A673 (cell line): ENCODE measurements at places on chromosomes 5 and 9.

DNA sequence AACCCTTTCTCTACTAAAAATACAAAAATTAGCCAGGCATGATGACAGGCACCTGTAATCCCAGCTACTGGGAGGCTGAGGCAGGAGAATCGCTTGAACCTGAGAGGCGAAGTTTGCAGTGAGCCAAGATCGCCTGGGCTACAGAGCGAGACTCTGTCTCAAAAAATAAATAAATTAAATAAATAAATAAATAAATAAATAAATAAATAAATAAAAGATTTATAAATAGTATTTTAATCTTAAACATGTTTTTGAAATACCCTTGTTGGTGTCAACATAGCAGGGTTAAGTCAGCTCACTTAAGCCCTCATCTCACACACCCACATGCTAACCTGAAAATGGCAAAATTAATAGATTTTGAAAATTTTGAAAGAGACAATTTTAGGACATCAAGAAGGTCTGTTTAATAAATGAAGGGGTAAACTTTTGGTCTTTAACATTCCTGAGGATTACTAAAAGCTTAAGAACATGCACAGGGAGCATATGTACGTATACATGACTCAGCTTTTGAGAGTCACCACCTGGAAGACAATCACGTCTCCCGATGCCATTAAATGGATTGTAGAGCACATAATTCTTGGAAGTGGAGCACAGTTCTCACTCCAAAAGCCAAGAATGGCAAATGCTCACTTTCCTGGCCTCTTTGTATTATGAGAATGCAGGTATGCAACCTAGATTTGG lies 202.5 kb downstream of the GDNF start:
- DNase-seq = no peak

GRCh38 chr5:139668064-139668880 lies 20.1 kb downstream of the CXXC5 start:
- DNase-seq = peak; percentile 82

- DNase-seq = peak; percentile 51
Measured at GRCh38 chr9:2559192-2560152, 62.1 kb upstream of the VLDLR start.

GRCh38 chr9:134698587-134699342 lies 57.2 kb downstream of the COL5A1 start:
- DNase-seq = peak; percentile 50

GRCh38 chr5:53547226-53547625 lies 13.2 kb upstream of the NDUFS4 start:
- no peak for DNase-seq

- DNase-seq = no peak
Measured at GRCh38 chr9:93645149-93645889, 68.9 kb downstream of the PHF2 start.

GRCh38 chr9:24936117-24936516 lies 390.4 kb upstream of the IZUMO3 start:
- DNase-seq = no peak

DNA sequence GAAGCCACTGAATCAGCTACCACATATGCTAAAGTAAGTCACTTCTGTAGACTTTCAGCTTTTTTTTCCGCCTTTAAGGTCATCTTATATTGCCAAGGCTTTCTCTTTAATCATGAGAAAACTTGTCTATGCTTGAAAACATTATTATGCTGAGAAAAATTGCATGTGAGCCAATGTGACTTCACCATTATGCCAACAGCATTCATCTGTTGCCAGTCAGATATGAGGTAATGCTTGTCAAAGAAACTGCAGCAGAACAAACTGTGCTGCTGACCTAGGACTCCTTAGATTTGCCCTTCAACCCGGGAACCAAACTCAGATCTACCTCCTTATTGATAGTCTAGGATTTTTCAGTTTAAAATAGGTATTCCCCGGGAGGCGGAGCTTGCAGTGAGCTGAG lies 34.3 kb downstream of the SLC44A1 start:
- no peak for DNase-seq

DNA sequence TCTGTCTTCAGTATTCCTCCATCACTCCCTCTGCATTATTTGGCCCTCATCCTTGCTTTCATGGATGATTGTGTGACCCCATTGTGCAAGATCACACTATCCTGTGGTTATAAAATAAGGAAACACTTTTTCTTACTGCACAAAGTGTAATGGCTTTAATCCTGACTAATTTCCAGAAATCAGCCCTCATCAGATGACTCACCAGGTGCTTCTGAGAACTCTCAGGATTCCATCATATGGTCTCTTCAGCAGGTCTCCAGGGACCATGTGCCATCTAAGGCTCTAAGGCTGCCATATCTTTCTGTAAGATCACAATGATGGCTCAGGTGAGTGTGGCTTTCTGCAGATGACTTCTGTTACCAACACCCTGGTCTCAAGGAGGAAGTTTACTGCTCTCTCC lies 27.3 kb upstream of the FER start:
- DNase-seq = no peak

GRCh38 chr5:81241001-81241400 lies 7.9 kb downstream of the CKMT2 start:
- DNase-seq = no peak

DNA sequence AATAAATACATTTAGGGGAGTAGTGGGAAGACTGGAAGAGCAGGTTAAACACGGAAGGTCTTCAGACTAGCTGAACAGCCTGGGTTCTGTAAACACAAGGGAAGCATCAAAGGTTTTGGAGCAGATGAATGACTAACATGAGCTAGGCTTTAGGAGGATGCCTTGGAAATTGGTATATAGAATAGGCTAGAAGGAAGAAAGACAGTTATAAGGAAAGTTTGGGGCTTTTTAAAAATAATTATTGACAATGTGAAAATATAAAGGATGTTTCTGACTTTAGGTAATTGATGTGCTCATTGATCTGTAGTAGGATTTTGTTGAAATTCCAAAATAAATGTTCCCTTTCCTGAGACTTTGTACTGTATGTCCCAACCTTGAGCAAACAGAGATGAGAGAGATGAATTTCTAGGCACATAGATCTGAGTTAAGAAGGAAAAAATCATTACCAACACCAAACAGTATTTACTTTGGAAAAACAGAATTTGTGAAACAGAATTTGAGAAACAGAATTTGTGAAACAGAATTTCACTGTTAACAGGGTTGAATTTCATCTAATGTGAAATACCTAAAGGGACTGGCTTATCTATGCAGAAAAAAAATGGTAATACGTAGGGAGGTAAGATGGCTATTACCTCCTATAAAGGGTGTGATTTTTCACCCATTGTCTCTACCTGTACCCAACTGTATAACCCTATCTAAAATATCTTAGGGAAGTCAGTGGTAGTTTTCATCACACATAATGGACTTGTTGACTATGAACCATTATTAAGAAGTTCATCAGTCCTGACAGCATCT lies 28.8 kb downstream of the SKP2 start:
- DNase-seq = no peak

GRCh38 chr9:134624137-134624591 lies 17.4 kb upstream of the COL5A1 start:
- DNase-seq = no peak

- no peak for DNase-seq
Measured at GRCh38 chr9:113741886-113742854, 133.9 kb upstream of the ZNF618 start.

GRCh38 chr5:107980923-107981692 lies 310.4 kb upstream of the EFNA5 start:
- no peak for DNase-seq

GRCh38 chr9:78858266-78858665 lies 561.3 kb downstream of the PSAT1 start:
- no peak for DNase-seq

DNA sequence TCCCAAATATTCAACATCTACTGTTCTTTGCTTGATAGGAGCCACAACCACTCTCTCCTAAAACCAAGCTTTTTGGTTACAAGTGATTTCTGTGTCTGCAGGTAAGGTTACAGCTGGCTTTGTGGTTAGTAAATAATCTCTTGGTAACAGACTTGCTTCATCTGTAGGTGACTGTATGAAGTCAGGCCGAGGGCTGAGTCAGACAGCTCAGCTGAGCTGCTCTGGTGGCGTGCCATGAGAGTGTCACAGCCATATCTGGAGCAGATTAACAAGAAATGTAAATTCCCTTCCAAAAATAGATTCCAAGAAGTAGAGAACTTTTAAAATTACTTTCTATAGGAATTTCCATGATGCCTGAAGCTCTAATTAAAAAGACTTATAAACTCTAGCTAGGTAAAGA lies 23.7 kb upstream of the TAS2R1 start:
- DNase-seq = no peak

DNA sequence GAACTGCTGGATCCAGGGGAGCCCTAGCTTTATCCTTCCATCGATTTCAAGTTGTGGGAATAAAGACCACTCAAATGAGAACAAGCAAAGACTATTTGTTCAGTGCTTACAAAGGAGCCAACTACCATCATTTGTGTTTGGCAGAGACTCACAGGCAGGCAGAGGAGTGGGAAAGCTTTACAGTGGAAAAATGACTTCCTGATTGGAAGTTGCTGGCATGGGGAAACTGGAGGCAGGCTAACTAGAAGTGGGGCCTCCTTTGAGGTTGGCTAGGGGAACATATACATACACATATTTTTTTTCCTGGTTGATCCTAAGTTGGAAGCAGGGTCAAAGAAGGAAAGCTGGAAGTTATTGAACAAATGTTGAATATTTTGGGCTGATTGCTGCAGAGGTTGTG lies 121.7 kb downstream of the ACTBL2 start:
- DNase-seq = no peak

- DNase-seq = no peak
Measured at GRCh38 chr5:40775085-40775845, 19.5 kb upstream of the TTC33 start.

DNA sequence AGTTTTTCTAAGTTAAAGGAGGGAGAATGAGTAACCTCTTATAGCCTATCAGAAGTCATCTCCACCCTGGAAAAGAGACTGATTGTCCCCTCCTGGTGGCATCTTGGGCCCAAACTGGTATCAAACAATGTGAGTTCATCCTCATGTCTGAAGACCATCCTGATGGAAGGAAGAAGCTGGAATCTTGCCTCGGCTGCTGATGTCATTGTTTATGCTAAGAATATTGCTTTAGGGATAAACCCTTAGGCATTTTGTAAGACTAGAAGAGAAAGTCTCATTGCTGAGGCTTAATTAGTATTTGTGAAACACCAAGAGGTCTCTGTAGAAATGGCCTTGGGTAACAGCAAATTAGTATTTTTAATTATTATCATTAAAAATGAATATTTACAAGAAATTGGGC lies 65.7 kb upstream of the KCNN2 start:
- DNase-seq = no peak
